Mesothelial cell of epicardium (in vitro differentiated cells): ENCODE measurements at places on chromosomes 5 and 9.

GRCh38 chr5:118698774-118699173, 289.6 kb downstream of the DTWD2 start:
- no peak for DNase-seq

- DNase-seq, result no peak
Observed at GRCh38 chr5:174235221-174236011, 189.9 kb downstream of the NSG2 start.

DNA sequence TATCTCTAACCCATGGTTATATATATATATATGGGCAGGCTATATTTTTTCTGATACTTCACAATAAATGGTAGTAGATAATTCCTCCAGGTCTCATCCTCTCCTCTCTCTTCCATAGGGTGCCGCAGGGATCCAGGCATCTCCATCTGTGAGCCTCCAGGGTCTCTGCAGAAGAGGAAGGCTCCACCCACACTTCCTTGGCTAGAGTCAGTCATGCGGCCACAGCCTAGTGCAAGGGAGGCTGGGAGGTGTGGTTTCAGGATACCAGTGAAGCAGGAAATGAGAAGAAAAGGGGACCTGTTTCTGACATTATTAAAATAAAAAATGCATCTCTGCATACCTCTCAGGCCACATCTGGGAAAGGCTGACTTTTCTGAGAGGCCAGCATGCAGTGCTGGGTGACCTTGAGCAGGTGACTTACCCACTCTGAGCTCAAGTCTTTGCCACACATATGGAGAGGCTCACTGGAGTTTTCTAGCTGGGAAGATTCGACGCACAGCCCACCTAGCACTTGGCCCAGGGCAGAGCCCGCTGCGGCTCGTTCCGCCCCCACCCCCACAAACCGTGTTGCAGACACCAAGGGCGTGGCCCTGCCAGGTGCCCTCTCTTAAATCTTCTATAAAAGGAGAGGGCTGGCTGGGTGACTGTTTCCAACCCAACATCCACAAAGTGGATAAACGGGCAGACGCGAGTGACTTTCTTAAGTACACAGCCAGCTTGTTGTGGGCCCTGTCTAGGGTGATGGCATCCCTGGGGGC, 47.9 kb downstream of the OLFM1 start:
- DNase-seq, result no peak

DNA sequence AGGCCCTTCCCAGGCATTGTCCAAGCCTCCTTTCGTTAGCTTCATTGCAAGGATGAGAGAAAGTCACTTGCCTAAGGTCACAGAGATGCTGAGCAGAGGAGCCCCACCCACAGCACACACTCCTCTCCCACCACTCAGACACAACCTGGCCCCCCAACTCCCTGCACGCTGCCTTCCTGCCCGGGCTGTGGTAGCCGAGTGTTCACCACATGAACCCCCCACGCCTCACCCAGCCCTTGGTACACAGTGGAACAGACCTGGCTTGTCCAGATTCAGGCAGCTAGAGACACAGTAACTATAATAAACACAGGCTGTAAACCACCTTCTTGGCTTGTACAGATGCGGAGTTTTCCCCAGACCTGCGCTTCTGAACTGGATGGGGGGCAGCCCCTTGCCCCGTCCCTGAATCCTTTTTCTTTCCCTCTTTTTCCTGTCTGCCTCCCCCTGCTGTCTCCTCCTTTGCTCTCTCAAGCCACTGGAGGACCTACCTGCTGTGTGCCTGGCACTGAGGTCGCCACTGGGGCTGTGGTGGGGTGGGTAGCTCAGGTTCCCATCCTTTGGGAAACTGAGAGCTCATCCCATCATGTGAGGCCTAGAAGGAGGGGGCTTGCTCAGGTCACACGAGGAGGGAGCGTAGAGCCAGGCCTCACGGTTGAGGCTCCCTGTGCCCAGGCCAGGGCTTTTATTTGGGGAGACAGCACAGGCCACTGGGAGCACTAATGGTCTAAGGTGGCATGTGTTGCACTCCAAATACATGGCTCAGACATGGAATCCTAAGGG, 55.7 kb upstream of the SYNPO start:
- no peak for DNase-seq

GRCh38 chr5:63055421-63055820, 476.8 kb downstream of the LRRC70 start:
- no peak for DNase-seq

GRCh38 chr5:117999939-118000549, 988.3 kb downstream of the DTWD2 start:
- DNase-seq, result no peak

DNA sequence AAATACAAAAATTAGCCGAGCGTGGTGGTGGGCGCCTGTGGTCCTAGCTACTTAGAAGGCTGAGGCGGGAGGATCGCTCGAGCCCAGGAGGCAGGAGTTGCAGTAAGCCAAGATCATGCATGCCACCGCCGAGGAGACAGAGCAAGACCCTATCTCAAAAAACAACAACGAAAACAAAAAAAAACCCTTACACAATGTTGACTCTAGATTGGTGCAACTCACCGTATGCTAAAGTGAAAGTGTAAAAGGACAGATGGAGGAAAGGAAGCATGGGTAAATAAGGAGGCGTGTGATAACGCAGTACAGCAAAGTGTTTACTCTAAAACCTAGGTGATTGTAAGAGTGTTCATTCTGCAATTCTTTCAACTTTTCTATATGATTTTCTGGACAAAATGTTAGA, 15.9 kb upstream of the RUFY1 start:
- no peak for DNase-seq

- DNase-seq, result no peak
Observed at GRCh38 chr5:122458278-122458872, 146.3 kb downstream of the SNCAIP start.

DNA sequence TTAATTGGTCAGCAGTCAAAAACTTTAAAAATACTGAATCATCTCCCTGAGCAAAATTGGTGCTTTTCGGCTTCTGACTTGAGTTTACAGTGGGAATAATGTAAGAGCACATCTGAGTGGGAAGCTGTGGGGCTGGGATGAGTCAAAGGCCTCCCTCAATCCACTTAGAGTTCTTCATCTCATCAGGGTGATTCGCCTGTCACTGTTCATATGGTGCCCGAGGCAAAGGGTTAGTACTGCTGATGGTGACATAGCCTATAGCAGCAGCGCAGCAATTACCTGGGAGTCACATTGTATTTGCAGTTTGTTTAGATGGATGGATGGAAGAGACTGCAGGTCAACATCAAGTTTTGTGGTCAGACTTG, 113.8 kb upstream of the ZNF608 start:
- no peak for DNase-seq

DNA sequence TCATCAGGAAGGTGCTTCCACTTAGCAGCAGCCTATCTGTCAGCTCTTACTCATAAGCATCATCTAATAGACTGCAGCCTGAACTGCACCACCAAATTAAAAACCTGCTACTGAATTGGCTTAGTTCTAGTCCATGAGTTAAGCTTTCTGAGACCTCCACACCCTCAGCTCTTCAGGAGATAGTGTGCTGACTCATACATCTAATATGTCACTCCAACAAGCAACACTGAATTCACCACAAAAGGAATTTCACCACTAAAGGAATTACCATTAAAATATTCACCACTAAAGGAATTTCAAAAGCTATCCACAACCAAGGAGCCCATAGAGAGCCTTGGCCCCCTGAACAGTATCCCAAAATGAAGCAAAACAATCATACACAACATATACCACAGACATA, 418.5 kb upstream of the RORB start:
- no peak for DNase-seq

DNA sequence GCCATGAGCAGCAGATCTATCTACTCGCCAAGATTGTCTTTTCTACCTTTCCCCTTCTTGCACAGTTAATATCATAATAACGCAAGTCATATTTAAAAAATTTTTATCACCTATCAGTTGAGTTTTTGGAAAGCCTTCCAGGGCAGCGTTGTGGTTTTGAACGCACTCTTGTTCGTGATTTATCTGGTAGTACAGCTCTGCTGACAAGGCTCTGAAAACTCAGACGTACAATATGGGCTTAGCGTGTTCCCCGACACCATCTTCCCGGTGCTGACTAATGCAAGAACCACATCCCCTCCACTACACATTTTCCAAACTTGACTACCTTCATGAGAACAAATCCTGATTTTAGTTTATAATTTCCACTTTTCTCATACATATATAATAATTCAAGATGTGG, 1.6 kb upstream of the NFIL3 start:
- no peak for DNase-seq

DNA sequence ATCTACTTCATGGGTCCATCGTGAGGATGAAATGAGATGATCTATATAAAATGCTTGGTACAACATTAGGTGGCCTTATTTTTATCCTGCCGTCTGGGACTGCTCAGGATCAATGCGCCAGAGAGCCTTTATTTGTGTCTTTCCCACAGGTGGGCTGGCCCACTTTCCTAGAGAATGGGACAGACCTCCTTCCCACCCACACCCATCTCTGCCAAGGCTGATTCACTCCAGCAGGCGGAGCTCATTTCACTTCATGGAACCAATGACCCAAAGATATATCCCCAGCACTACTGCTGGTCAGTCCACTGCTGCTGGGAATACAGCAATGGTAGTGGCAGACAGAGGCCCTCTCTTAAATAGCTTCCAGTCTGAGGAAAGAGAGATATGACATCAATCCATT, 35.7 kb downstream of the TGFBI start:
- no peak for DNase-seq

GRCh38 chr9:111726949-111727348, 65.5 kb downstream of the GNG10 start:
- DNase-seq, result no peak

- DNase-seq, result no peak
Observed at GRCh38 chr9:36818242-36818938, 215.7 kb downstream of the PAX5 start.
